ENCODE measurements at places on chromosomes 4 and X. TPM values are rescaled to one million over a fixed set of nuclear protein-coding genes. Genes with fewer than 3 reads are reported as not detected.

PRDM8 gene
- 22.8 TPM for total RNA-seq

MAD2L1 gene
- total RNA-seq, result not detected

ZNF157 gene
- not detected for total RNA-seq

DNA sequence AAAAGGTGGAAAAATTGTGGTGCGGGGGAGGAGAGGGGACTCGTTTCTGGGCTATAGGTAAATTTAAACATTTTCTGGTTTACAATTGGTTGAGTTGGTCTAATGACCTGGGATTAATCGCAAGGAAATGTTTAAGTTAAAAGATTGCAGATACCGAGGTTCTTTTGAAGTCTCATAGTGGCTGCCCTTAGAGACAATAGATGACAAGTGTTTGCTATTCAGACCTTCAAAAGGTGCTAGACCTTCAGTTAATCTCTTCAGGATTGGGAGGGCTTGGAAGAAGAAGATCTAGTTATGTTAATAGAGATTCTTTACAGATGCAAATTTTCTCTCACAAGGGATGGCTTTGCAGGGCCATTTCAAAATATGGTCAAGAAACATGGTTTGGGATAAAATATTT, 2286.1 kb upstream of the AGA start:
- DNase-seq, result no peak
